ENCODE measurements at places on chromosomes 5 and 9. TPM values are rescaled to one million over a fixed set of nuclear protein-coding genes. Genes with fewer than 3 reads are reported as not detected.

DNA sequence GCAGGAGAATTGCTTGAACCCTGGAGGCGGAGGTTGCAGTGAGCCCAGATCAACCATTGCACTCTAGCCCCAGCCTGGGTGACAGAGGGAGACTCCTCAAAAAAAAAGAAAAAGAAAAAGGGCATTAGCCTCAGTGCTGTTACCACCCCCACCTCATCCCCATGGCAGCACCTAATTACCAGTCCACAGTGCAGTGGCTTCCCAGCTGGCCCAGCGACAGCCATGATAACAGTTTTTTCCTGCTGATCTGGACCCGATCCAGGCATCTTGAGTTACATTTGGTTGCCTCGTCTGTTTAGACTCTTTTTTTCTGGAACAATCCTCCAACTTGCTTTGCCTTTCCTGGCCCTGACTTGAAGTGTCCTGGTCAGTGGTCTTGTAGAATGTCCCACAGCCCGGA, 24.4 kb downstream of the NCS1 start:
- no peak for DNase-seq

- no peak for DNase-seq
These were observed 147.3 kb downstream of the ARSB start for GRCh38 chr5:78837836-78838235.

DNA sequence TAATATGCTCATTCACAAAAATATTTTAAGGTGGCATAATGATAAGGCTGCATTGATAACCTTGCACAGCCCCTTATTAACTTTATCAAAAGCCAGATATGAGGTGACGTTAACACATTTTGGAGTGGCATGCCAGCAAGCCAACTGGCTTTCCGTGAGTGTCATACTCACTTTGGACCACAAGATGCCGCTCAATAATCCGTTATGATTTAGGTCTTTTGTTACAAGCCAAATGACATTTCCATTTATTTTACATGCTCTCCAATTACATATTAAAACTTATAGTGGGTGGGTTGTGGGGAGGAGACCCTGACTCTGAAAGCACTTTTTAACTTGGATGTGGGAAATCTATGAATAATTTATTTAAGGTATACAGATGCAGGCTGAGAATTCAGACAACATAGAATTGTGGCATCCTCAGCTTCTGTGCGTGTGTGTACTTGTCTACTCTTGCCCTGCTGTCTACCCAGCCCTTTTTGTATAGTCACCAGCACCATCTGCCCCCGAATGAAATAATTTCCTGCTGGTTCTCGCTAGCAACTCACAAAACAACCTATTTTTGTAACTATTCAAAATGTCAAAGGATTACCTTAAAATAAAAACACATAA, 305.1 kb downstream of the PSAT1 start:
- DNase-seq, result no peak

DNA sequence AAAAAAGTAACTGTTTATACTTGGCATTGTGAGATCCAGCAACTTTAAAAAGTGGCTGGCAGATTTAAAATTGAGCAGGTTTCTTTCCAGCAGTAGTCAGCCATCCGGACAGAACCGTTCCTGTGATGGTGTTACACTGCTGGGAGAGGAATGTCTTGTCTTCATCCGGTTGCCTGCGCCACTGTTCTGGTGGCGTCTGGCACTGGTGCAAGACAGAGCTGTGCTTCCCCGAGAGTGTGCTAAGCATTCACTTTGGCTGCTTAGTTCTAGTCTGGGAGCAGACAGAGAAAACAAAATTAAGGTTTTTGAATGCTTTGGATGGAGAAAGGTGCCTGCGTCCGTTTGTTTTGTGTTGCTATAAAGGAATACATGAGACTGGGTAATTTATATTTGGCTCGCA, 35.5 kb upstream of the CREBRF start:
- DNase-seq, result peak; percentile 50

DNA sequence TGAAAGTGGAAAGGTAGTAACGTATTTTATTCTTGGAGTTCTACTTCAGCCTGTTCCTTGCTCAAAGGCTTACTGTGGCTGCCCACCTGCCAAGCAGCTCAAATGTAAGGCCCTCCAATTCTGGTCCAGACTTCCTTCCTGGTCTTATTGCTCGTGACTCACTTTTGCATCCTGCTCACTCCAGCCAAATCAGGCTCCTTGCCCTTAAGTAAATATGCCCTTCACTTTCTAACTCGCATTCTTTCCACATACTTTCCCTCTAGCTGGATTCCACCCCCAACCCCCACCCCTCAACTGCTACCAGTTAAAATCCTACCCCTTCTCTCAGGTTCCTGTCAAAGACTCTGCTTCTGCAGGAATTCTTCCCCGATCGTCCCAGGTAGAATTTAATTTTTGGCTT, 96.6 kb downstream of the GALNT10 start:
- no peak for DNase-seq

DNA sequence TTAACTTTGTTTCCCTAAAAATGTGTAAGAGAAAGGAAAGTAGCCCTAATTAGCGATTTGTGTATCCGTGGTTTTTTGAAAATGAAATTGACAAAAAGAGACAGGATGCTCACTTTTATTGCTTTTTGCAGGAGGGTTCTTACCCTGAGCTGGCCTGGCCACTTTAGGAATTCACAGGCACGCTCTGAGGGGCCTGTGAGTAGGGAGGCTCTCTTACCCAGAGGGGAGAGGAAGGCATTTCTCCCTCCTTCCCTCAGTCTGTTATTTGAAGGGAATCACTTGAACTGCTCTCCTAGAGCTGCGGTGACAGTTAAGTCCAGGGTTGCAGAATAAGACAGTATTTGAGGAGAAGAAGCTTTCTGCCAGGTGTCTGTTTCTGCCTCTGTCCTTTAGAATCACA, 16.7 kb downstream of the PIK3R1 start:
- no peak for DNase-seq

PCDHB3 gene
- total RNA-seq, result 10.3 TPM

SMIM33 gene
- total RNA-seq, result not detected

LIFR gene
- total RNA-seq, result 83.4 TPM

Measured in occipital lobe (tissue), 3 donors.